ENCODE measurements at places on chromosomes 12 and 14.

DNA sequence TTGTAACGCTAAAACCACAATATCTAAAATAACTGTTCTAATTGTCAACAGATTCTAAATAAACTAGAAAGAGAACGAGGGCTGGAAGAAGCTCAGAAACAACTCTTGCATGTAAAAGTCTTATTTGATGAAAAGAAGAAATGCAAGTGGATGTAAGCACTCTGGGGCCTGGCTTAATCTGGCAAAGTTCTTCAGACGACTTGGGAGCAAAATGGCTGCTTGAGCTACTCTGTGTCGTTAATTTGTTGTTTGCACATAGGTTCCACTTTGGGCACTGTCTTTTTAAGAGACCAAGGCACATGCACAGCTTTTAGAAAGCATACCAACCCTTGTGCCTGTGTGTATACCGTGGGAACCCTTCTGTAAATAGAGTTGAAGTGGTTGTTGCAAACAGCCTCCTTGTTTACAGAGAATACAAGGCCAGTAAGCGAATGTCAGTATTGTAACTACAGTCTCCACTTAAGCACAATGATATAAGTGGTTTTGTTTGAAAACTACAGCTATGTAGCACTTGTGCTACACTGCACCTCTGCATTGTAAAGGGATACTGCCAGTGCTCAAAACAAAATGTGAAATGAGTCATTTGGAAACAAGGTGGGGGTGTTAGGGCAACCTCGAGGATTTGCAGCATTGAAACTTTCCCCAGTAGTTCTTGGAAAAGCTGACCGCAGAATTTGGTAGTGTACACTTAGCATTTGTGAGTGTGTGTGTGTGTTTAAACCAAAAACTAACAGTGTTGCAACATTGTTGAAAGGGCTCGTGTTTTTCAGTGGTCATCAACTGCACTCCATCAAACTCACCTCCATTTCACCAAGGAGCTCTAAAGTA, 154.3 kb downstream of the CEP83 start:
- no peak for DNase-seq

DNA sequence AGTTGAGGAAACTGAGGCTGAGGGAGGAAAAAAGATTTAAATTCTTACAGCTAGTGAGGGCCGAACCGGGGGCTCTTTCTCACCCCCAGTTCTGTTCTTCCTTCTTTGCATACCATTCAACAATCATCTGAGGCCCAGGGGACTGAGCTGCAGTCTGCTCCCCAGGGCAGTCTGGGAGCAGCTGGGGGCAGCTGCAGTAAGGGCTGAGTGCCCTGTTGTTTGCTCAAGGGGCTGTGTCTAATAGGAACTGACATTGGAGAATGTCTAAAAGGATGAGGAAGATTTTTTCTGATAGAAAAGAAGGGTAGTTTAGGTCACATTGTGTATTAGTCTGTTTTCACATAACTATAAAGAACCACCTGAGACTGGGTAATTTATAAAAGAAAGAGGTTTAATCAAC, 42.2 kb downstream of the SLC17A8 start:
- DNase-seq: no peak

GRCh38 chr12:2384029-2384386, 331.2 kb downstream of the CACNA1C start:
- DNase-seq: no peak

DNA sequence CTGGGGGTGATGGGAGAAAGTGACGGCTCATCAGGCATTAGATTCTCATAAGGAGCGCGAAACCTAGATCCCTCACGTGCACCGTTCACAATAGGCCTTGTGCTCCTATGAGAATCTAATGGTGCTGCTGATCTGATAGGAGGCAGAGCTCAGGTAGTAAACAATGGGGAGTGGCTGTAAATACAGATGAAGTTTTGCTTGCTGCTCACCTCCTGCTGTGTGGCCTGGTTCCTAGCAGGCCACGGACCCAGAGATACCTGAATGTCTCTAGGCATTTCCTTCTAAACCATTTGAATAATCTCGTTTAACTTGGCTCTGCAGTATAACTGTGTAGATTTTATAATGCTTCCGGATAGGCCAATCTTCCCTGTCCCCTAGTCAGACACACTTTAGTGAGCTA, 13.0 kb downstream of the TBC1D30 start:
- no peak for DNase-seq

DNA sequence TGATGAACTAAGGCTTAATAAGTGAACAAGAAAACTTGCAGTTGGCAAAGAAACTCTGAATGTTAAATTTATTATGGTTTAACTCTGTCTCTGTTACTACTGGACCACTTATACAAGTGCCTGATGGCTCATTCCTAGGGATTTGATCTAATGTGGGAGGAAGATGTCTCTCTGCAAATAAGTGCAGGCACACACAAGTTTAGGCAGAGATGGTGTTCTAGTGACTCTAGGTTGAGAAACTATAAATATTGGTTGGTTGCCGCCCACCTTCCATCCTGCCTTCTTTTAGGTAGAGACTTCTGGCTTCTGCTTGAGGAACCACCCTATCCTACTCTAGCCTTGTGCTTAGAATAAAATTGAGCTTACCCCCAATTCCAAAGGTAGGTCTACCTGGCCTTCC, 256.2 kb downstream of the PAWR start:
- DNase-seq: no peak

GRCh38 chr14:102063808-102064429, 22.9 kb downstream of the HSP90AA1 start:
- DNase-seq: no peak

DNA sequence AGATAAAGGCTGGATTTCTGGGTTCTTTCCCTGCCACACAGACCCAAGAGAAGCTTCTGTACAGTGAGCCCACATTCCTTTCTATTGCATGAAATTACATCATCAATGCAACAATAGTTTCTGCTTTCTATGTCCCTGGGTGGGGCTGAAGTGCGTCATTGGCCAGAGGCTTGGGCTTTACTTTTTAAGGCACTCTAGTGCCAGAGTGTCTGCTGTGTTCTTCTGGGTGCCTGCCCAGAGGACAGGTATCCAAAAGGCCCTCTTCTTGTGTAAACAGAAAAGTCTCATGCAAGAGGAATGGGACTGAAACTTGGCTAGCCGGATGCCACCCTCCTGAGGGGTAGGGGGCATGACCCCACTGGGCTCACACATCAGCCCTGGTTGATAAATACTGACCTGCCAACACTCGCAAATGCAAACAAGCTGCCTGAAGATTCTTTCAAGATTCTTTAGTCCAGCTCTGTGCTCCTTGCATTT, 5.9 kb downstream of the KRT86 start:
- no peak for DNase-seq

- no peak for DNase-seq
Observed at GRCh38 chr12:76544601-76545261, 14.8 kb downstream of the OSBPL8 start.

GRCh38 chr12:550473-551260, 90.9 kb downstream of the B4GALNT3 start:
- DNase-seq: no peak

DNA sequence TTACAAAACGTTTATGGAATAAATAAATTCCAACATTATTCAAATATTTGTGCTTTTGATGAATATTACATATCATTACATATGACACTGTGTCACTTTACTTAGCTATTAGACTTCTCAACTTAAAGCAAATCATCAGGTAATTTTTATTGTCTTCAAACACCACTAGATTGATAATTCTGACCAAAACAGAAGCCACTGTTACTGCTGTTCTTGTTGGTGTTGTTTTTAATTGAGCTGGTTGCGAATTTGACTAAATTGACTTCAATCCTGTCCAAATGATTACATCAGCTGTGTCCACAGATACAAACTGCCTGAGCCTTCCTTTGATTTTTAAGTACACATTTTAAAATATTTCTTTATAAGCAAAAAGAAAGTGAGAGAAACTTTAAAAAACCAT, 29.2 kb downstream of the PRKD1 start:
- no peak for DNase-seq

DNA sequence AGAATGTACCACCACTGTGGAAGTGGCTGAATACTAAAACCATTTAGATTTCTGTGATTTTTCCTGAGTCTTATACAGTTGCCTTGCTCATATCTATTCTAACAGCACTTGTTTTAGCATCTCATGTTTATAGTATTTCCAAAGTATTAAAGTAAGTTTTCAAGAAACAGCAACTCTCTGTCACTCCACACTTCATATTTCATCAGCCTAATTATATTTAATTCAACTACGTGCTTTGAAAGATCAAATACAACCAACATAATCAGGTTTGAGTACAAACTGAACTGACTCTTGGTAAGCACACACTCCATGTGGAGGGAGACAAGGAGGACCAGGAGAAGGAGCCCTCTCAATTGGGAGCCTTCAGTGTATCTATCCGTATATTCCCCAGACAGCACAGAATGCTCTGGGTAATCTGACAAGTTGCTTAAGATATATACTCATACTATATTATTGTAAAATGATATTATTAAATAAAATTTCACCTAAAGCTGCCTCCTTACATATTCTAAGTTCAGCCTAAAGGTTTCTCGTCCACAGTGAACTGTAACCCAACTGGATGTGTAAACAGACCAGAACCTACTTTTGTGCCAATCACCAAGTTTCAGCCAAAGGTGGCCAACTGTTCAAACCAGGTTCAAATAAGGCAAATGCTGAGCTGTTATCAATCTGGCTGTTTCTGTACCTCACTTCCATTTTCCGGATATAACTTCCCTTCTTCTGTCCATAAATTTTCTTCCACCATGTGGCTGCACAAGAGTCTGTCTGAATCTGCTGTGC, 105.0 kb upstream of the RASSF8 start:
- no peak for DNase-seq

DNA sequence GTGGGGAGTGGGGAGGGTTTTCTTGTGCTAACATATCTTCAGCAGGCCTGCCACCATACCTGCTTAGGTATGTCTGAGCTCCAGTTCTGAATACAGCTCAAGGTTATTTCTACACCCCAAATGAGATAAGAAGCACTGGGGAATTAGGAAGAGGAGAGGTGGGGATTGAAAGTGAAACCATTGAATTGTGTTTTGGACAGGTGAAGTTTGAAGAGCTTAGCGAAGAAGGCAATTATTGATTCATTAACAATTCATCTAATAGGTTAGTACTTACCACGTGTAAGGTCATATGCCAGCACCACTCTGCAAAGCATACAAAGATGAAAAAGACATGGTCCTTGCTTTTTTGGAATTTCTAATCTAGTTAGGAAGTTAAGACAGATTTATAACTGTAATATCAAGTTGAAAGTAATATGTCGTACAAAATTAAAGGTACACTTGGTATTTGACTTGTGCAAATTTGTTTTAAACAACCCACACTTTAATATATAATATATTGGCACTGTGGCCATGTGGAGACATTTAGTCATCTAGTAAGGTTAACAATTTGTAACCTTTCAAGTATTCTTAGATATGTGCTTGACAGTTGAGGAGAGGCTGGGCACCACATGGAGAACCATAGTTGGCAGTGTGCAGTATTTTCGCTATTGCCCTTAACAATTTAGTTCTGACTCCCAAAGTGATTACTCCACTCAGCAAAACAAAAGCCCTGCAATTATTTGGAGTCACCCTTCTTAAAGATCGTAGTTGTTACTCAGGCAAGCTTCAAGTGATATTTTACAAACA, 3.6 kb downstream of the SMCO3 start:
- DNase-seq: no peak

DNA sequence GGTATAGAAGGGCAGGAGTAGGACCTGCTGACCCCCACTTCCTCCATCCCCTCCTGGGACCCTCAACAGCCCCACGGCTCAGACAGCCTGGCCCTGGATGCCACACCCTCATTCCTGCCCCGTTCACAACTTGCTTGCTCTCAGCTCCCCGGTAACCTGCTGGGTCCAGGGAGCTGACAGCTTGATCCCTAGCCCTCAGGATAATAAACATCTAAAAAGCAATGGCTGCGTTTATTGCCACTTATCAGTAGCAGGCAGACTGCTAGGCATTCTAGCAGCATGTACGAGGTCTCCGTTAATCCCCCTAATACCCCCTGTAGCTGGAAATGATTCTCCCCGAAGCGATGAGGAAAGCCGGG, 24.3 kb upstream of the RPLP0 start:
- DNase-seq: no peak

GRCh38 chr12:14962153-14962539, 745 bp upstream of the ARHGDIB start:
- DNase-seq: no peak

- DNase-seq: no peak
Observed at GRCh38 chr14:94682061-94682516, 69.9 kb downstream of the SERPINA3 start.

Data from stimulated activated CD4-positive, alpha-beta T cell treated with anti-CD3 and anti-CD28 coated beads, Interleukin-12 subunit alpha, Interleukin-12 subunit beta, amount 100 ng/mL, for 24 hours (primary cell).